AML-193 (cell line): ENCODE measurements at places on chromosomes 3 and 15.

DNA sequence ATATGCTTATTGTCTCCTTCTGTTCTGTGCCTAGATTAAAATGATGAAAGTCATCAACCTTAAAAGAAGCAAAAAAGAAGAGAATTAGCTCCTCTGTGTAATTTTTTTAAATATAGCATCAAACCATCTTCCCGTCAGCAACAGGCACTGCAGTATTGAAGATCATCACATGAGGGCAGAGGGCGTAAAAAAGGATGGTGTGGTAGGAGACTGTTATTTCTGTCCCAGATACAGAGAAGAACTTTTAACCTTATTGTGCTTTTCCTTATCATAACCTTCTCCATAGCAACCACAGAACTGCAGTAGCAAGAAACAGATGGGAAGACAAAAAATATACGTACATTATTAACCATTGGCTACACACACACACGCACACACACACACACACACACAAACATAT is 88.8 kb downstream of the IGSF11 start:
- DNase-seq: no peak

DNA sequence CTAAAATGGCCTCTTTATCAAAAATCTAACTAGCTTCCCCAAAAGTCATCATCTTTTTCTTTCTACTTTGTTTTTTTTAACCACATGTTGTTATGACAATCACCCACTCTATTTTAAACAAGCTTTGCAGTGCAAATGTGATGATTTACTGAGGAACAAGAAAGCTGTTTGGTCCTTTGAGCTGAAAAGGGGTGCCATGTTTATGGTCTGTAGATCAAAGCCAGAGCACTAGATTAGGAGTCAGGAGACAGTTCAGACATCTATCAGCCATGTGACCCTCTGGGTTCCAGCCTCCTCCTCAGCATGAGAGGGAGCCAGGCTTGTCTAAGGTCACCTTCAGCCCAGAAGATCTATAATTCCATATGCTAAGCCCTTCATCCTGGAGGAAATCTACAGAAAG is 65.9 kb downstream of the RPL22L1 start:
- DNase-seq: no peak

DNA sequence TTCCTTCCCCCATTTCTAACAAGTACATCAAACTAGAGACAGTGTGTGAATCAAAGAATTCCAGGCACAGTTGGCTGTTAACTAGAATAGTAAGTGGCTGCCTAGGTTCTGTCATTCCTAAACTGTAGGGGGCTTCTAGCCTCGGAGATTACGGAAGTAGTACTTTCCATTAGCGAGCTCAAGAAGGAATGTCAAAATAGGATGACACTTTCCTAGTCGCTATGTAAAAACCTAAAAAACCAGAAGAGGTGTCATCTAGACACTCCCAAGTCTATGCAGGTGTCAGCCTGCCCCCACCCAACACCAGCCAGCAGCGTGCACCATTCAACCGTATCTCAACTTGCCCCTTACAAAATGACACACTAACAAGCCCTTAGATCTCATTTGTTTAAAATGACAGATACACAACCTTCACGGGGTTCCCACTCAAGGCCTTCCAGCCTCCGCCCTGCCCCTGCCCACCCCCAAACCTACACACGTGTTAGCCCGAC is 874 bp downstream of the INO80 start:
- peak; percentile 43 for DNase-seq

DNA sequence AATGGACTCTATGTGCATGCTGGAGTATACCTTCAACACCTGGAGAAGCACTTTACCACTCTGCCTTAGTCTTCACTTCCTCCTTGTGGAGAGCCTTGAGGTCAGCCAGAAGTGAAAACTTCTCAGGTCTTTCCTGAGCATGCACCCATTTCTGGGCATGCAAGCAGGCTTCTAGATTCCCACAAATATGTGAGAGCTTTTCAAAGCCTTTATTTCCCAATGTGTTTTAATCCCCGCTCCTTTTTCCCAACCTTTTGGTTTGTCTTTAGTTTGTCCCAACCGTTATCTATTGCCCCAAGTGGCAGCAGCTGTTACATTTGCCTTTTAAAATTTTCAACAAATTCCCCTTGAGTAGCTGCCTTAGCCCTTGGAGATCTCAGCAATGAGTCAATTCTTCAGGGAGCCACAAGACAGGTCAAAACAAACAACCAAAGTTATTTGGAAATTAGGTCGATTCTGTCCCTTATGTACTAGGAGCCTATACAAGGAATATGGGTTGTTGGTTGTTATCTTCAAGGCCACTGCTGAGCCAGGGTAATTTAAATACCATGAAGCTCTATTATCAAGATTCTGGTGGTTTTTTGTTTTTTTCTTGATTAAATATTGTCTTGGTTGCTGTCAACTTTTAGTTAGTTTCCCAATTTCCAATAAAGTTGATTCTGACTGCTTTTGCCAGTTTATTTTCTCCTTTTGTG is 44.4 kb downstream of the LSM3 start:
- no peak for DNase-seq

GRCh38 chr3:10697918-10698317 is 118.1 kb upstream of the SLC6A11 start:
- no peak for DNase-seq

- DNase-seq: no peak
Measured at GRCh38 chr3:177842743-177843734, 645.8 kb upstream of the TBL1XR1 start.

DNA sequence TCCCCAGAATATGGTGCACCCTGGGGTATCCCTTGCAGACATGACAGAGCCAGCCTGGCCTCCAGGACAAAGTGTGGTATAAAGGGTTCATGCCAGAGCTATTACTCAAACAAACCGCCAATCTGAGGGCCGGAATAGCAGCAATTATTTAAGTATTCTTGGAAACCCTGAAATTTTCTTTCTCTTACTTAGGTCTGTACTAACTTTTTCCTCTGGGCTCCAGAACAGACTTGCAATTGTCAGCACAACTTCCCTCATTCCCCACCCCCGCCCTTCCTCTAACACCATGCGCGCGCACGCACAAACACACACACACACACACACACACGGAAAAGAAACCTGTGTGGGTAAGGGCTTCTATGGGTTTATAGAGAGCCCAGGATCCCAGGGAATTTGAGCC is 56.3 kb downstream of the ISG20 start:
- DNase-seq: no peak

- DNase-seq: peak; percentile 71
Measured at GRCh38 chr3:59772416-59773408, 722.9 kb upstream of the CFAP20DC start.

DNA sequence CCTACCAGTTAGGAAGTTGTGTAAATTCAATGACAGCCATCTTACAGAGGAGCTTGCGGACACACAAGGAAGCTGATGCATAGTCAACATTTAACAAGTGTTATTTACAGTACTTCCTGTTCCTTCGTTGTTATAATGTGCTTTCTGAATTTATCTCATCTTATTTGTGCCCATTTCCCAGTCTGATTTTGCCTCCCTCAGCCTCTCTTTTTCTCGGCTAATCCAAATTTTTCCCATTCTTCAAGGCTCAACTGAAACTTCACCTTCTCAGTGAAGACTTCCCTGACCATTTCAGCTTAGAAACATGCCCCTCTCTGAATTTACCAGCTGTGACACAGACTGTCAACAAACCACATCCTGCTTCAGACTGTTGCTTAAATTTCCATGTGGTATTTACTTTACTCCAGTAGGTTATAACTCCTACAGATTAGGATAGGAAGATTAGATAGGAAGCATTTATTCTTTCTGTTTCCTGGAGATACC is 55.7 kb upstream of the CP start:
- peak; percentile 94 for DNase-seq

DNA sequence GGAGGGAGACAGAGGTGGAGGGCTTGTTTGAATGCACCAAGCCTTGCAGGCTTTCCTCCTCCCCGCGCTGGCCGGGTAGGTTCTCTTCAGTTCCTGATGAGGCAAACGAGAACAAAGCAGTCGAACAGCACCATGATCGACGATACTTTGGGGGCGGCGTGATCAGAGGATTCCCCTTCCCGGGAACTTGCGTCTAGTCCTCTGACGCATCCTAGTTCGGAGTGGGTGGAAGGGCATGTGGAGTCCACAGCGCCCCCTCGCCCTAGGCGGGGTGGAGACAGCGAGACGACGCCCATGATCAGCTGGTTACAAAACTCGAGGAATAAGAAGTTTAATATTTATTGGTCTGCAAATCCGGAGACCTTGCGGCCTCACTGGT is 452 bp upstream of the SV2B start:
- DNase-seq: no peak

- no peak for DNase-seq
Measured at GRCh38 chr15:92843814-92844213, 56.3 kb upstream of the CHD2 start.

DNA sequence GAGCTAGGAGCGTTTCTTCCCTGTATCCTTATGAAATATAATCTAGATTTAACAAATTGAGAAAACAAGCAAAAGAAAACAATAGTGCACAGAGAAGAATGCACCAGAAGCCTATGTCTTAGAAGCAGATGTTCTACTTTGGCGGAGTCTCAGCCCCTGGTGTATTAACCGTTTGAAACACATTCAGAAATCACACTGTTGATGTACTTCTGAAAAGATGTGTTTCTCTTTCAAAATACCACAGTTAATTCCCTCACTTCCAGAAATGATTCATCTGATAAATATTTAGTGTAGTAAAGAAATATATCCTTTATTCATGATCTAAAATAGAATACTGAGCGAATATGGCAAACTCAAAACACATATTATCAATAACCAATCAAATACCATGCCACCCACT is 77.7 kb downstream of the CBLB start:
- DNase-seq: no peak

- no peak for DNase-seq
Measured at GRCh38 chr3:34938784-34939183, 700.5 kb upstream of the ARPP21 start.

DNA sequence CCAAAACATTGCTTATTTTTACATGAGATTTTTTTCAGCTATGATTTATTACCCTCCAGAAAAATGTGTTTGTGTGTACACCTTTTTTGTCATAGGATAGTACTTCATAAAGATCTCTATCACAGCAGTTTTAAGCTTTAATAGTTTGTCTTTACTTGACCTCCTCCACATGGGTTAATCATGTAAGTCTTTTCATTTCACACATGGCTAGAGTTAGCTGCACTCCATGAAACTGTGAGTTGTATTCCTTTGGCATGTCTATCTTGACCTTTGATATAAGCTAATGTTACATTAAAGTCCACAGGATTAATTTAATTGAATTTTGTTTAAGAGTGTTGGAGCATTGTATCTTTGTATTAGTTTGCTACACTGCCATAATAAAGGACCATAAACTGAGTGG is 217.1 kb downstream of the OTOL1 start:
- no peak for DNase-seq

DNA sequence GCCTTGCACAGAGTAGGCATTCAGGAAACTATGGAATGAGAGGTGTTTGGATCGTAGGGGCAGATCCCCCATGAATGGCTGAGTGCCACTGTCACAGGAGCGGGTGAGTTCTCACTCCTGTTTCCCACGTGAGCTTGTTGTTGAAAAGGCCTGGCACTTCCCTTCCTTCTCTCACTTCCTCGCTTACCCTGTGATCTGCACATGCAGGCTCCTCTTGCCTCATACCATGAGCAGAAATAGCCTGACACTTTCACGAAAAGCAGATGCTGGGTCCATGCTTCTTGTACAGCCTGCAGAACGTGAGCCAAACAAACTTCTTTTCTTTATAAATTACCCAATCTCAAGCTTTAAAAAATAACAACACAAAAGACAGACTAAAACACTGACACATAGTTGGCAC is 55.4 kb downstream of the AGBL1 start:
- no peak for DNase-seq
